ENCODE measurements at places on chromosomes 7 and 10.

- DNase-seq: no peak
Observed at GRCh38 chr10:133481086-133481643, 27.4 kb downstream of the SCART1 start.

DNA sequence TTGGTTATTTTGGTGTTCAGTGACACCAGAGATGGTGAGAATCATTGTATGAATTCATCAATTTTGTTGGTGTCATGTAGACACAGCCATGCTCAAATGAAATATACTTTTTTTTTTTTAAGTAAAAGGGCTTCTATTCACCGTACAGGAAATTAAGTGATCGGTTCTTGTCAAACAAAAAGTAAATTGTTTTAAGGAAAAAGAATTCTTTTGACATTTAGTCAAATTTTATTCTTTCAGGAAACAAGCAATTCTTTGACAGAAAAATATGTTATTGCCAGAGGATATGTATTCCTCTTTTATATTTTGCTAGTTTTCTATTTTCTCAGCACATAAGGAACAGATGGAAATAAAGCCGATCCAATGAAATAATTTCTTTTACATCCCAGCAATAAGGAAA lies 551.9 kb downstream of the MAGI2 start:
- DNase-seq: no peak

- DNase-seq: no peak
Observed at GRCh38 chr7:73682745-73683055, 553 bp downstream of the DNAJC30 start.

DNA sequence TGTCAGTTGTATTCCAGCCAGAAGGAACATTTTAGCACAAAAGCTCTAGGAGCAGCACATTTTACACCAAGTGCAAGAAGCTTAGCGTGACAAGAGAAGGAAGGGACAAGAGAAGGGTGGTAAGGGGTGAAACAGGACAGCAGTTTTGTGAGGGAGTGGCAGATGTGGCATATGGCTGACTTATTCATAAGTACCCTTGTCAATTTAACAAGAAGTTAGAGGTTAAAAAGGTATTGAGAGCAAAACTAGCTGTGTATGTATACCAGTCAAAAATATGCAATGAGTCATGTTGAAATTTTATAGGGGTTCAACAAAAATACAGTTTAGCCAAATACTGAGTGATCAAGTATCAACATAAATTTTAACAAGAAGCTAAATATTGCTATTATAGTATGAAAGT lies 561.5 kb upstream of the POT1 start:
- no peak for DNase-seq

DNA sequence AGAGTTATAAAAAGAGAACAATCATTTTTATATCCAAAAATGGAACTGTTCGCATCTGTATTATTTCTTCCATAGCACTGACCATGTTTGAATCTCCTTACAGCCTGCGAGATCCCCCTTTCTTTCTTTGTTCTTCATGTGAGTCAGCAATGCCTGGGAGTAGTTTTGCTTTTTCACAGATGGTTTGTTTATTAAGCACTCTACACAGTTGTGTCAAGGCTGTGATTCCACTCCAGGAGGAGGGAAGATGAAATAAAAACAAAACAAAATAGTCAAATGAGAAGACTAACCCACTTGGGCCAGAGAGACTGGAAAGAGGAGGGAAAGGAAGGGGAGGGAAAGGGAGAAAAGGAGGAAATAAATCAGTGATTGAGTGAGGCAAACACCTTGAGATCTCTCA lies 7.8 kb downstream of the LIPF start:
- DNase-seq: no peak

- no peak for DNase-seq
Observed at GRCh38 chr7:39735903-39736302, 112.5 kb downstream of the RALA start.

DNA sequence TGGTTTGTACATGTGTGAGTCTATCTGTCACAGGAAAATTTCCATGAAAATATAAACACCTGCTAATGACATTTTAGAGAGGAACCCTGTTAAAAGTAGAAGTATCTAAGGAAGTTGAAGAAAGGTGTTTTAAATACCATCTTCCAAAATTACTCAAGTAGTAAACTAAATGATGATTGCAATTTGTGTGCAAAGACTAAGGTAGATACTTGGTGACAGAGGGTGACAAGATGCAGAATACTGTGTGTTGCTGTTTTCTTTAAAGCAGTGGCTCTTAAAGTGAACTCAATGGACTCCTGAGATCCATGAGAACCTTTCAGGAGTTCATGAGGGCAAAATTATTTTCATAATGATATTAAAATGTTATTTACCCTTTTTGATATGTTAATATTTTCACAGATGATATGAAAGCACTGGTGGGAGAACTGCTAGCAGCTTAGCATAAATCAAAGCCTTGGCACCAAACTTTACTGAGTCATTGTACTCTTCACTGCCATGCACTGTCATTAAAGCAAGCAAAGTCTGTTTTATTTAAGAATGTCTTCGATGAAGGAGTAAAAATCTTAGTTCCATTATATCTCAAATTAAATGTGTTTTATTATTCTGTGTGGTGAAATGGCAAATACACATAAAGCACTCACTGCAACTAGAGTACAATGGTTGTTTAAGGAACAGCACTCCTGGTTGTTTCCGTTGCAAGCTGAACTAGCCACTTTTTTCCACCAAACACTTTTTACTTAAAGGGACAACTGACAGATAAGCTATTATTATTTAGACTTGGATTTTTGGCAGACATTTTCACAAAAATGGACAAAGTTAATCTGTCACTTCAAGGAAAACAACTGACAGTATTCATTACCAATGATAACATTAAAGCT lies 133.7 kb downstream of the LRRN3 start:
- no peak for DNase-seq

GRCh38 chr10:4448030-4448429 lies 378.0 kb upstream of the AKR1E2 start:
- DNase-seq: no peak

DNA sequence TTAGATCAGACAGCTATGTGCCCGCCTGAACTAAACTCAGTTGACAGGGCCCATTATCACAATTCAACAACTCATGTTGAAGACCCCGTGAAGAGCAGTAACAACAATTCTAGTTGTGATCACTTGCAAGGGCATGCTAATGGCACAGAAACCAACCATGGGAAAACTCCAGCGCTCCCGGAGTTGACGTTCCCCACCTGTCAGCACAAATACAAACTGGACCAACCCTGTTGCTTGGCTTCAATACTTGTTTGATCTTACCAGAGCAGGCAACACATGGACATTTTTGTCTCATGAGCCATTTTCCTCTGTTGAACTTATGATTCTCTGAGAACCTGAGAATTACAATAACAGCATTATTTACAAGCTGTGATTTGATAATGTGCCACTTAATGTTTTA lies 119.0 kb upstream of the LANCL2 start:
- DNase-seq: no peak

GRCh38 chr10:60339757-60340156 lies 49.9 kb downstream of the ANK3 start:
- DNase-seq: no peak

GRCh38 chr10:4315551-4315950 lies 510.5 kb upstream of the AKR1E2 start:
- no peak for DNase-seq

- DNase-seq: no peak
Observed at GRCh38 chr7:48182718-48183369, 11.6 kb downstream of the ABCA13 start.

DNA sequence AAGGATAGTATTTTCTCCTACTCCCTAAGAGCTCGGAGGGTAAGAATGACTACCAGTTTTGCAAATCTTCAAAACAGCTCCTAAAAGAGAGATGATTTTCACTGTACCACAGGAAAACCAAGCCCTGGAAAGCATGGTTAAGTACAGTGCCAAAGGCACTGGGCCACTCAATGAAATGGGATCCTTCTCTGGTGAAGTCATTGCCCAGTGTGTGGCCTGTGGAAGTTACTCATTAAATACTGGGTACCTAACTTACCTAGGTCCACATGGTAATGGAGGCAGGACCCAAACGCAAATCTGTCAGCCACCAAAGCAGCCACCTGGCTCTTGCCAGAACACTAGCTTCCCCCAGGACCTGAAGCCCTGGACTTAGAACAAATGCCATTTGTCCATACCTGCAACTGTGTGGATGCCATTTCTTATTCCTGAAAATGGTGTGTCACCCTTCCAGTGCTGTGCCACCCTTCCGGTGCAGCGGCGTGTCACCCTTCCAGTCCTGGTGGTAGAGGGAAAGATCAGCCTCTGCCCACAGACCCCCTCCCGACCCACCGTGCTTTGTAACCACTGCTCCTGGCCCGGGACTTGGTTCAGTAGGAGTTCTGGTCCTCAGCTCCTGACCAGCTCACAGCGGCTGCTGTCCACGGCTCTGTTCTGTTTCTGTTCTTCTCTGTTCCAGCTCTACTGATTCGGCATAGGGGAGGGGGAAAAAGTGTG lies 659.2 kb downstream of the SDK1 start:
- no peak for DNase-seq

DNA sequence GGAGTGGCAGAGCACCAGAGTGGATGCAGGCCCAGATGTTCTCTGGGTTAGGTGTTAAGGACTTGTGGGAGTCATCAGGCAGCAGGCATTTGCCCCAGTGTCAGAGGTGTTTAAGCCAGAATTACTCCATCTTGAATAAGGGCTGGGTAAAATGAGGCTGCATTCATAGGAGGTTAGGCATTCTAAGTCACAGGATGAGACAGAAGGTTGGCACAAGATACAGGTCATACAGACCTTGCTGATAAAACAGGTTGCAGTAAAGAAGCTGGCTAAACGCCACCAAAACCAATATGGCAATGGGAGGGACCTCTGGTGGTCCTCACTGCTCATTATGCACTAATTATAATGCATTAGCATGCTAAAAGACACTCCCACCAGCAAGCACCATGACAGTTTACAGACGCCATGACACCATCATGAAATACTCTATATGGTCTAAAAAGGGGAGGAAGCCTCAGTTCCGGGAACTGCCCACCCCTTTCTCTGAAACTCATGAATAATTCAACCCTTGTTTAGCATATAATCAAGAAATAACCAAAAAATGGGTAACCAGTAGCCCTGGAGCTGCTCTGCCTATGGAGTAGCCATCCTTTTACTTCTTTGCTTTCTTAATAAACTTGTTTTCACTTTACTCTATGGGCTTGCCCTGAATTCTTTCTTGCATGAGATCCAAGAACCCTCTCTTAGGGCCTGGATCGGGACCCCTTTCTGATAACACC lies 882 bp upstream of the LRRC61 start:
- no peak for DNase-seq

DNA sequence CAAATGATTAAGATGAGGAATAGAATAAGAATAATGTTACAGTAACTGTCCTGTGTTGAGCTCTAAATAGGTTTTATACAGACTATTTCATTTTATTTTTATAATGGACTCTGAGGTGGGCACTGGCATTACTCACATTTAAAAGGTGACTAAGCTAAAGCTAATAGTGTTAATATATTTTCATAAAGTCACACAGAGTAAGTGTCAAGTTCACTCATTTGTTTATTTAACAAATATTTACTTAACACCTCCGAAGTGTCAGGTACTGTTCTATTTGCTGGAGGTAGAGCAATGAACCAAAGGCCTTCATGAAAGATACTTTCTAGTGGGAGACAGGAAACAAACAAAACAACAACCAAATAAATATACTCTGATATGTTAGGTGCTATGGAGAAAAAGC lies 44.0 kb downstream of the ASB4 start:
- no peak for DNase-seq

- no peak for DNase-seq
Observed at GRCh38 chr7:26305090-26305868, 13.6 kb downstream of the SNX10 start.

DNA sequence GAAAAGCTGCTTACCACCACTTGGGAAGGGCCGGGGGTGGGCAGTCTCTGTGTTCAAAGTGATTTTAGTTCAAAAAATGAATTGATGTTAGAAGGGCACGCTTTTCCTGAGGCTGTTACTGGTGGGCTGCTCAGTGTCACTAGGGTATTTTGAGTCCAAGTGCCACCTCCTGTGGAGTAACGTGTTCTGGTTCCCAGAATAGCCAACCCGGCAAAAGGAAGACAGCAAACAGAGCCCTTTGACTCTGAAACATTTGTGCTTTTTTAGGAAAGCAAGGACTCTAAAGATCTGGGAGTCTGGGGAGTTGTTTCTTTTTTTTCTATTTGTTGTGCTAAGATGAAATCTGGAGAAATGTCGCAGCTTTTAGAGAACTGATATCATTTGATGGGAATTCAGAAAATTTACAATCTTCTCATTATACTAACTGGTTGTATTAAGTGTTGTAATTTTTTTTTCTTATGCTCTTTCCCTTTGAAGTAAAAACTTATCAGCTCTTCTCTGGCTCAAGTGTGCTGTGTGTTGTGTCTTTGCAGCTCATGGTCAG lies 66.2 kb downstream of the MKX start:
- no peak for DNase-seq

DNA sequence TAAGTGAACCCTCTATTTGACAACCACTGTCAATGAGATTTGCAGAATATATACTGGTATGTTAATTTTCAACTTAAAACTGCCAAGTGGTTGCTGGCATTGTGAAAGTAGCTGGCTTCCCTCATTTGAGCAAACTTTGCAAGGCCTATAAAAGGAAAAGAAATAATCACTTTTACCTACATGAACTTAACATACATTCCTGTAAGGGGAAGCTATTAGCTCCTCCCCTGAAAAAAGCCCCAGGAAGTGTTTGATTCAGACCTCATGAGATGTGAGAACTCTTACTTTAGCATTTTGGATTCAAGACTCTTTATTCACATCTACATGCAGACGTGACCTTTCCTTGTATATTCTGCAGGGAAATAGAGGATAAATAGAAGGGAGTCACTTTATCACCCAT lies 175.6 kb downstream of the OTUD1 start:
- DNase-seq: no peak

DNA sequence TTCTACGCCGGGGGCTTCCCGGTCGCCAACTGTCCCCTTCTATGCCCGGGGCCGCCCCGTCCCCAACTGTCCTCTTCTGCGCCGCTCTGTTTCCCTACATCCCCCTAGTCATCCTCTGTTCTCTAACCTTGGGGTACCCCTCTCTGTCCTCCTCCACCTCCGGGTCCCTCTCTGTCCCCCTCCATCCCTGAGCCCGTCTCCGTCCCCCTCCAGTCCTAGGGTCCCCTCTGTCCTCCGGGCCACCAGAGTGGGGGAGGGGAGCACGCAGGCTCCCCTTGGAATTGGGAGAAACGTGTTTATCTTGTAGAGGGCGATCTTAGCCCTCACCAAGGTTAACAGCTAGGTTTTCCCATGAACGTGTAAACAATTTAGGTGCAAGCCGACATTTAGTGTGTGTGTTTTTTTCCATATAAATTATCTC lies 852 bp upstream of the KLF6 start:
- no peak for DNase-seq

DNA sequence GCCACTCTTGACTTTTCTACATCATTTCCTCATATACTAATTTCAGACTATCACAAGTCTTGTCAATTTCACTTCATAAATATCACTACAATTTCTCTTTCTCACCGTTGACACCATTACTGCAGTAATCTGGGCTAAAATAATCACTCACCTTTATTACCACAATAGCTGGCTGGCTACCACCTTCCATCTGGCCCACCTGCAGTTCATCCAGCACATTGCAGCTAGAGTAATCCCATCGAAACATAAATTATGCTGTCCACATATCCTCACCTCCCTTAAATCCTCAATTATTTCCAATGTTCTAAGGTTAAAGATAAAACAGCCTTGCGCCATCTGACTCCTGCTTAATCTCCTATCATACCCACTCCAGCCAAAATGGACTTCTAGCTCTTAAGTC lies 16.0 kb downstream of the DGKB start:
- DNase-seq: no peak

GRCh38 chr10:10886861-10887531 lies 130.7 kb upstream of the CELF2 start:
- DNase-seq: no peak

- DNase-seq: no peak
Observed at GRCh38 chr10:78914502-78915189, 154.1 kb upstream of the ZMIZ1 start.

Data from NCI-H1105 (cell line).